ENCODE measurements at places on chromosomes 11 and 22.

GRCh38 chr11:13358596-13359270 is 81.1 kb downstream of the BMAL1 start:
- no peak for DNase-seq

DNA sequence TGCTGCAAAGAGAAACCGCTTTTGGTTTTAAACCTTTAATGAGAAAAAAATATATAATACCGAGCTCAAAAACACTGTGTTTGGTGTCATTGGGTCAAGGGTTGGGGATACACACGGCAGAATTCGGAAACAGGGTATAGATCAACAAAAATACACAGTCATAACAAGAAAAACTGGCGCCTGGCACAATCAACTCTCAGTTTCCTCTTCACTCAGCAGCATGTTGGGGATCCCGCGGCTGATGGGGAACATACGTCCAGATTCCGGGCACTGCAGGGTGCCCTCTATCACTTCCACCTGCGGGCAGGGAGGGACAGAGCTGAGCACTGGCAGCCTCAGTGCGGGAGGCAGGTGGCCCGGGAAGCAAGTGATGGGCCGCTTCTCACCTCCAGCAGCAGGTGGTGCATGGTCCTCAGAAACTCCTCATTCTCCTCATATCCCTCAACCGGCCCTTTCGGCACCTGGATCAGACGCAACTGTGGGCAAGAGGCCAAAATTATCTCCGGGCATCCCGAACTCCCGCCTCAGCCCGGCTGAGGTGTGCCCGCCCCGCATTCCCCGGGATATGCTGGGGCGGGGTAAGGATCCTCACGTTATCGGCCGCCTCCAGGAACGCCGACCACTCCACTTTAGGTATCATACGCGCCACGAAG is 561 bp downstream of the TRMT112 start:
- DNase-seq = peak; percentile 56

GRCh38 chr11:104905271-104905670 is 7.0 kb upstream of the CASP12 start:
- no peak for DNase-seq

DNA sequence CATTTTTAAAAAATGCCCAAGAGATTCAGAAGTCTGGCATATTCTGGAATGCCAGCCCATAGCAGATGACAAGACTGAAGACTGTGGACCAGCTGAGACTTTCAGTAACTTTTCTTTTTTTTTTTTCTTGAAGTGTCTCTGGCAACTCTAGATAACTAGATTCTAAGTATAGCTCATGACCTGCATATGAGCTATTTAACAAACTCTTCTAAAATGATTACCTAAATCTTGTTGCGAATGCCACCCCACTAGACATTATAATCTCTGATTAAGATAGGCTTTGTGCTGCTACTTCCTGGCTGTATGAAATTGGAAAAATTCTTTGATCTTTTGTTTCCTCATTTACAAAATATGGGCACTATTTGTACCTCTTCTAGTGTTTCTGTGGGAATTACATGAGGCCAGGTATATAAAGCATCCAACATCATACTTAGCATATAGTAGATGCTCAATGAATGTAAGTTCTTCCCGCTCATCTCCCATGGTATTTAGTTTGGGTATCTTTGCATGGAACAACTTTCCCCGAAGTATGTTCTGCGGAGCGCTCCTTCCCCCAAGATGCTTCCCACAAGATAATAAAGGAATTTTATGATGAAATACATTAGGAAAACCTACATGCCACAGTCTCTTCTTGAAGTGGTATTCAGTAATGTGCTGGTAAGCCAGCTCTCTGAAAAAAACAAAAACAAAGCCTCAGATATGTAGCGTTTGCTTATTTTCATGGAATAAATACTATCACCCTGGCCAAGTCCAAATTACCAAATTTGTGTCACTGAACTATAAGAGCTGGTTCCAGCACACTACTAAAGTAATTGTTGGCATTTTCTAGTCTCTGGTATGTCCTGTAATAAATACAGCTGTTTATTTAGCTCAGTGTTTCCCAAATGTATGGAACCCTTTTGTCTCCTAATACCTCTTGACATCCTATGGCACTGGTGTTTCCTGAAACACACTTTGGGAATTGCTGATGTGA is 86.8 kb upstream of the TIMP3 start:
- no peak for DNase-seq

DNA sequence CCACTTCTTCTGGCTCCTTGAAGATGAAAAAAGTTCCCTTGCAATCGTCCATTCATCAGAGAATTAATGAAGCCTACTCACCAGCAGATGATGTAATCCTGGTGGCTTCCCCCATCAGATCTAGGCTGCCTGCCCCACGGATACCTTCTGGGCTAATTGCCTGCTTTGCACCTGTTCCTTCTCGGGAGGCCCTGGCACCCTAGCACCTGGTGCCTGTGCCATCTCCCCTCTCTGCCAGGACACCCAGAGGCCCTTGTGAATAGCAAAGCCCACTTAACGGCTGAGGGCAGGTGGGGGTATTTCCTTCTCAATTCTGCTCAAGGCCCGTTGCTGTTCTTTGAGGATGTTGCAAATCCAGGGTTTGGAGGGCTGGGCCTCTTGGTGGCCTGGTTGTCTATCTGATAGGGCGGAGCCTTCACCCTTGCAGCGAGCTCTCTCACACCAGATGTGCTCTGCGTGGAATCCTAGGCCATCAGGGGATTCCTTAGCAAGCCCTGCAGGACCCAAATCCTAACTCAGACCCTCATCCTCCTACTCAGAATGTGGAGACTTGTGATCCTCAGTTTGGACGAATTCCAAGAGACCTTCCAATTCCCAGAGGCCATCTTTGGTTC is at the start of gene LMO2:
Gene LMO2 (minus strand): TSS at position 363 of the 614 bp plus-strand sequence. CDS start 22,360 bp downstream, outside the sequence.
- peak; percentile 35 for DNase-seq

GRCh38 chr22:28788601-28789000 is 11.8 kb downstream of the XBP1 start:
- DNase-seq = no peak

DNA sequence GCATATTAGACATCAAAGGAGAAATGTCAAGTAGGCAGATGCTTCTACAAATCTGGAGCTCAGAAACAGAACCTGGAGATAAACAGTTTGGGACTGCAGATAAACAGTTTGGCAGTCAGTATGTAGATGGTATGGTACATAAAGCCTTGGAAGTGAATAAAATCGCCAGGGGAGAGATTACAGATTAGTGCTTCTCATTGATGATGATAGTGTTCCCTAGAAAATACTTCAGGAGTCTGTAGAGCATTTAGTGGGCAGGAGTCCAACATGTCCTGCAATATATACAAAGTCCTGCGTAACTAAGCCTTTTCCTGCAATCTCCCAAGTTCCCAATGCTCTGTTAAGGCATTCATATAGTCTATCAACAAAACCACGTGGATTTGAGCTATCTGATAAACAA is 35.2 kb downstream of the NARS2 start:
- DNase-seq = no peak

DNA sequence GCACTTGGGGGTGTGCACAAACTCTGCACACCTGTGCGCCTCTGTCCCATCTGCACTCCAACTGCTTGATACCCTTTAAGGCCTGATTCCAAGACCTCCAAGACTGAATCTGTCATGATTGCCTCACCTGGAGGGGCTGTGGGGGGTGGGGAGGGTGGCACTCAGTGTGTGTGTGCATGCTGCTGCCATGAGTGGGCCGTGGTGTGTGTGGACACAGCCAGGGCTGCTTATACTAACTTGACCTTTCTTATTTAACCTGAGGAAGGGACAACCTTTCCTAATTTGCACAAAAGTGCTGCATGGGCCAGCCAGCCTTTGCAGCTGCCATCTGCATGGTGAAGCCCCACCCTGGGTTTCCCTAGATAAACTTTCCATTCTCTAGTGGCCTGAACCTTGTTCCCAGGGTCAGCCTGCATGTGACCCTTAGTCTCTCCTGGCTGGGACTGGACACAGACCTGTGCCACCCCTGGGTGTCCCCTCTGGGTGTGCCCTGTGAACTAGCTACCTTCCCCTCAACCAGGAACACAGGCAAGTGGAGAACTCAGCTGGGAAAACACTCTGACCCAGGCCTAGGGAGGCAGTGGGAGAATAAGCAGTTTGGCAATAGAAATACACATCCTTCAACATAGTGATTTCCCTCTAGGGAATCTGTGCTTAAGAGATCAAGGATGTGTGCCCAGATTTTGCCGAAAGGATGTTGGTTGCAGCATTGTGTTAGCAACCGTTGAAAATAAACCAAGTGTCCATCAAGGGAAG is 45.4 kb upstream of the DKK3 start:
- DNase-seq = no peak

DNA sequence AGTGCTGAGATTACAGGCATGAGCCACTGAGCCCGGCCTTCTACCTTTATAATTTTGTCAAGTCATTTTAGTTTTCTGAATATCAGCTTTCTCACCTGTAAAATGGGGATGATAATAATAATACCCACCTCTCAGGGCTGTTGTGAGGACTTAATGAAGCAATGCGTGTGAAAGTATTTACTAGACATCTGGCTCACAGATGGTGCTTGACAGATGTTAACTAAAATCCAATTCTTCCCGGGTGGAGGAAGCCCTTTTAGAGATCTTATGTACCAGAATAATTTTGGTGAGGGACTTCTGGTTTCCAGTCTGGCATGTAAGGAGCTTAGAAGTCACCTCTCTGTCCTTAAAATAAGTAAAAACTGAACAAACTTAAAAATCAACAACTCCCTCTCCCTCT is 43.7 kb upstream of the NUP160 start:
- DNase-seq = no peak

DNA sequence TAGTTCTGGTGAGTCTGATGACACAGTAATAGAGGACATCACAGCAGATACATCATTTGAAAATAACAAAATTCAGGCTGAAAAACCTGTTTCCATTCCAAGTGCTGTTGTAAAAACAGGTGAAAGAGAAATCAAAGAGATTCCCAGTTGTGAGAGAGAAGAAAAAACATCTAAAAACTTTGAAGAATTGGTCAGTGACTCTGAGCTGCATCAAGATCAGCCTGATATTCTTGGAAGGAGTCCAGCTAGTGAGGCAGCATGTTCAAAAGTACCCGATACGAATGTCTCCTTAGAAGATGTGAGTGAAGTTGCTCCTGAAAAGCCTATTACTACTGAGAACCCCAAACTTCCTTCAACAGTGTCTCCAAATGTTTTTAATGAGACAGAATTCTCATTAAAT is 38.7 kb downstream of the RTN3 start:
- no peak for DNase-seq

DNA sequence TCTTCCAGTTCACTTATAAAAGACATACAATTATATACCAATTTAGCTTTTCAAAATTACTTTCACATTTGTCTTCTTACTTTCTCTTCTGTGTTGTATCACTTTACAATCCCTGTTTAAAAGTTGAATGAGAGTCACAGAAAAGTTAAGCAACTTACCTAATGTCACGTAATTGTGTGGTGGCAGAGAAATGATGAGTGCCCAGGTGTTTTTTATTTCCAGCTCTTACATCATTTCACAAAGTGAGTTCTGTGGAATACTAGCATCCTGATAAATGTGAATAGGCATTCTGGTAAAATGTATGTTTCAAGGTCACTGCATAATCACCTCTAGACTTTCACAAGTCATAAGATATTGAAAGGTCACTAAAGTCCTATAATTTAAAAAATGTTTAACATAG is 133.0 kb upstream of the FIBIN start:
- DNase-seq = no peak

GRCh38 chr11:96200243-96200642 is 142.8 kb downstream of the MAML2 start:
- DNase-seq = no peak

DNA sequence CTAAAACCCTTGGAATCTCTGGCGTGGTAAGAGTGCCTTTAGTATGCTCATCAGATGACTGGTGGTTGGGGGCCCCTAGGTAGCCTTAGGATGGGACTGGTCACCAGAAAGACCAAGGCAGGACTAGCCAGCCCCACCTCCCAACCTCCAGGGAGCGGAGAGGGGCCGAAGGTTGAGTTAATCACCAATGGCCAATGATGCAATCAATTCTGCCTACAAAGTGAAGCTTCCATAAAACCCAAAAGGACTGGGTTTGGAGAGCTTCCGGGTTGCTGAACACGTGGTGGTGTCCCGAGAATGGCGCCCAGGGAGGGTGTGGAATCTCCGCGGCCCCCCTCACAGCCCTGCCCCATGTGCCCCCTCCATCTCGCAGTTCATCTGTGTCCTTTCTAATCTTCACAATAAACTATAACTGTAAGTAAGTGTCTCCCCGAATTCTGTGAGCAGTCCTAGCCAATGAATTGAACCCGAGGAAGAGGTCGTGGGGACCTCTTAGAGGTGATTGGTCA is 66.4 kb upstream of the SLC22A12 start:
- no peak for DNase-seq

DNA sequence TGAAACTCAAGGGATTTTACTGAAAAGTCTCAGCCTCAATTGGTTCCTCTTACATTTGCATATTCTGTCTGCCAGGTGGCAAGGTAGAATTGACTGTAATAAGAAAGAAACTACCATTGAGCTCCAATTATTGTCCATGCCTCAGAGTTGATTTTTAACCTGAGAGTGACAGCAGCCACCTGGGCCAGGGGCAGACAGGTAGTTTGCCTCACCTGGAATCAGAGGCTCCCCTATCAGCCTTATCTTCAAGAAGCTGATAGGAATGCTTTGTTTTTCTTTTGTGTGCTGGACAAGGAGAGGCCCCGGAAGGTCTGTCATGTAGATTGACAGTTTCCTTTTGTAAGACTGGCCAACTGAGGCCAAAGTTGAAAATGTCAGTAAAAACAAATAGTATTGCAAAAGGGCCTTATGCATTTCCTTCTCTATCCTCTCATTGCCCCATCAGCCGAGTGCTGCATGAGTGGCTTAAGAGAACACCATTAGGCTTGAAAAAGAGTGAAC is 34.1 kb downstream of the CD44 start:
- DNase-seq = peak; percentile 68

DNA sequence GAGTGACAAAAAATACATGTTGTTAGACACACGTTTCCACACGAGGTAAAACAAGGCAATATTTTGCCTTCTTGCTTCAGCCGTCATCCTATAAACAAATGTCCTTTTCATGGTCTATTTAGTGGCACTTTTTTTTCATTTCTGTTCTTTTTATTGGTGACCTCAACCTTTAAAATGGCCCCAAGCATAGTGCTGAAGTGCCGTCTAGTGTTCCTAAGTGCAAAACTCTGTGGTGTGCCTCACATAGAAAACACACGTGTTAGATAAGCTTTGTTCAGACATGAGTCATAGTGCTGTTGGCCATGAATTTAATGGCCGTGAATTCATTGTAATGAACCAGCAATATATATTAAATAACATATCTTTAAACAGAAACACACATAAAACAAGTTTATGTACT is 15.6 kb downstream of the OVCH2 start:
- DNase-seq = no peak

- no peak for DNase-seq
Observed at GRCh38 chr11:128843198-128843785, 23.8 kb downstream of the KCNJ1 start.

- DNase-seq = peak; percentile 77
Observed at GRCh38 chr22:40511604-40512003, 124.9 kb downstream of the MRTFA start.

GRCh38 chr11:29989174-29989970 is 27.5 kb downstream of the KCNA4 start:
- no peak for DNase-seq

- peak; percentile 2 for DNase-seq
Observed at GRCh38 chr11:14179116-14179820, 179.7 kb downstream of the RRAS2 start.
